DMS53 (cell line): ENCODE measurements at places on chromosomes 13 and 19.

GRCh38 chr13:76980075-76980718, 11.7 kb upstream of the CLN5 start:
- peak; percentile 60 for DNase-seq

DNA sequence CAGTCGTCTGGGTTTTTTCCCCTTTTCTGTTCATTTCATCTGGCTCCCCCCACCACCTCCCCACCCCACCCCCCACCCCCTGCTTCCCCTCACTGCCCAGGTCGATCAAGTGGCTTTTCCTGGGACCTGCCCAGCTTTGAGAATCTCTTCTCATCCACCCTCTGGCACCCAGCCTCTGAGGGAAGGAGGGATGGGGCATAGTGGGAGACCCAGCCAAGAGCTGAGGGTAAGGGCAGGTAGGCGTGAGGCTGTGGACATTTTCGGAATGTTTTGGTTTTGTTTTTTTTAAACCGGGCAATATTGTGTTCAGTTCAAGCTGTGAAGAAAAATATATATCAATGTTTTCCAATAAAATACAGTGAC, 9.3 kb downstream of the CALM3 start:
- DNase-seq = no peak

- DNase-seq = no peak
Measured at GRCh38 chr19:45463241-45463640, 4.6 kb upstream of the FOSB start.

DNA sequence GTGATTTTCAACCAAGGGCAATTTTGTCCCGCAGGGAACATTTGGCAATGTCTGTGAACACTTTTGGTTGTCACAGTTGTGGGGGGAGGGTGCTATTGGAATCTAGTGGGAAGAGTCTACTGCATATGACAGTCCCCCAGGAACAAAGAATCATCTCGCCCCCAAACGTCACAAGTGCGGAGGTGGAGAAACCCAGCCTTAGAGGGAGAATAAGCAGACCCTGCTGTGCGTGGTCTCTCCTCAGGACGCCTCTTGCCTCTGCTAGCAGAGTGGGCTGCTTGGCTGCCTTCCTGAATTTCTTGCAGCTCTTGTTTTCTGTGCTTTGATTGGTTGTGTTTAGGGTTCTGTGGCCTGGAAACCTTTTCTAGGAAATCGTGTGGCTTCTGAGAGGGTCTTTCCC, 42.5 kb downstream of the NFIX start:
- no peak for DNase-seq

DNA sequence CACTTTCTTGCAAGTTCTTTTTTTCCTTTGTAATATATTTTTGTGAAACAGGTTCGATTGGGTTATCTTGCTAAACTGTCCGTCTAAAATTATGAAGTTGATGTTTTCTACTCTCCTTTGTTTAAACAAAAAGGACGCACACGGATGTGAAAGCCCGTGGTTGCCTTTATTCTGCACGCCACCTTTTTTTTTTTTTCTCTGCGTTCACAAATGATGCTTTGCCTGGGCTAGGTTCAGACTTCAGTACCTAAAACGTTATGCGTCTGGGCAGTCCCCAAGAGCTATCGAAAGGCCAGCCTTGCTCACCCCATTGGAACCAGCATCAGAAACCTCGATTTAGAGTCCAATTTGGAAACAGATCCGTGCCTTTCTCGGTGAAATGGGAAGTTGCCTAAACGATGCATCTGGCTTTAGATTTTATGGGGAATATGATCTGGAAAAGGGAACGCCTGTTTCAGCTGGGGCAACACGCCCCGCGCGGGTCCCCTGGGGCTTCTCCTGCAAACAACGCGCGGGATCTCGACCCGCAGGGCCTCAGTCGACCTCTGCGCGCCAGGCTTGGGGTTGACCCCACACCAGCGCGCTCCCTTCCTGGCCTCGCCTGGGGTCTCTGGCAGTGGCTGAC, 113.9 kb downstream of the KCNRG start:
- peak; percentile 10 for DNase-seq

- DNase-seq = peak; percentile 27
Measured at GRCh38 chr13:34421347-34421719, 520.7 kb upstream of the NBEA start.

DNA sequence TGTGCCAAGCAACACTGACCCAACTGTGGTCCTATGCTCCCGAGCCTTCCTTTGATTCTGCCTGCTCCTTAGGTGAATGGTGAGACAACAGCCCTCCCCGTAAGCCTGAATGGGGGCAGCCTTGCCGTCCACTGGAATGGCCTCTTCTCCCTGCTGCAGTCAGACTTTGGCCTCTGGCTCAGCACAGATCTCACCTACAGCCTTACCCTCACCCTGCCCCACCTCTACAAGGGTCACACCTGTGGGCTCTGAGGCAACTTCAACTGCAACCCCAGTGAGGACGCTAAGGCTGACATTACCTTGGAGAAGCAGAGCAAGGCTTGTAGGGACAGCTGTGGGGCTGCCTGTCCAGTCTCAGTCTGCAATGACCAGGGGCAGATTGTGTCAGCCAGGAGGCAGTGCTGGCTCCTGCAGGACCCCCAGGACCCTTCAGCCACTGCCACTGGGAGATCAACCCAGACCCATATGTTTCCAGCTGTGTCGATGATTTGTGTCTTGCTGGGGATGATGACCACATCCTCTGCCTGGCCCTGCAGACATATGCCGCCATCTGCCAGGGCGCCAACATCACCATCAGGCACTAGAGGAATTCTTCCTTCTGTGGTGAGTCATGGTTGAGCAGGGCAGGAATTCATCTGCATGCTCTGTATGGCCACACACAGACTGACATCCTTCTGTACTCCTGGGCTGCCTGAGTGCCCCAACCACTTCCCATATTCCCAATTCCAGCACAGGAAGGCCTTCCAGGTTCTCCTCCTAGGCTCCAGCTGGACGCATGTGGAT, 27.3 kb upstream of the FXYD3 start:
- peak; percentile 63 for DNase-seq

DNA sequence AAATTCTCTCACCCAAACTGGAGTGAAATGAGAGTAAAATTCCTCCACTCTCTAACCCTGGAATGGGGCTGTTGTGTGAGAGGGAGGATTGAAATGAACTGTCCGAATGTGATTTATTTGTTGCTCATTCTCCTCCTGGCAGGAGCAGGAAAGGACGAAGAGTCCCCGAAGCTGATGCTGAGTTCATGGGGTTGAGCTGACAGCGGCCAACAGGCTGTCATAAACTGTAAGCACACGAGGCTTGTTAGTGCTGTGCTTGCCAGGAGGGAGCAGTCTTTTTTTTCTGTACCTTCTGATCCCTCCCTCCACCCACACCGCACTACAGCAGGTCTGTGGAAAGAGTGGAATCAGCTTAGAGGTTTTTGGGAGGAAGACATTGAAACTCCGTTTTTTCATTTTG, 33.1 kb upstream of the ZNF331 start:
- DNase-seq = no peak

- no peak for DNase-seq
Measured at GRCh38 chr13:108276060-108276459, 6.5 kb downstream of the TNFSF13B start.

DNA sequence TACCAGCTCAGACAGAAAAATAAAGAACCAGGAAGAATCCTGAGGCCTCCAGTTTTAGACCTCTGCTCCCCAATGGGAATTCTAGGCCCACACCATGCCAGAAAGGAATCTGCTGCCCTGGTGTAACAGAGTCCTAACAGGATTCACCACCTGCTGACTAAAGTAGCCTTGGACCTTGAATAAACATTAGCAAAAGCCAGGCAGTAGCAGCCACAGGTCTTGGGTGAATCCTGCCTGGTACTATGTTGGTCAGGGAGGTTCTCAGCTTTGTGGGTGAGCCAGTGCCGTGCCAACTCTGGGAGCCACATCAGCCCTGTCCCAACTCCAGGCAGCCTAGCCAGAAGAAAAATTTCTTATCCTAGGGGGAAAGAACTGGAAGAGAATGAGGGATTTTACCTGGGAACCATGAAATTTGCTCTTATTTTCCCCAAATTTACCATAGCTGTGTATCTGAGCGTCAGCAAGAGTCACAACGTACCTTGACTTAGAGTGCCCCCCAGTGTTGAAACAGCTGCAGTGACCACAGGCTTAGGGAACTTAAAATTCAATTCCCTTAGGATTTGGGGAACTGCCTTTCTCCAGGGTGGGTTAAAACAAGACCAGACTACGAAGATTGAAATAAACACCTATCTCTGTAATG, 1895.6 kb upstream of the PRR20A start:
- peak; percentile 58 for DNase-seq

DNA sequence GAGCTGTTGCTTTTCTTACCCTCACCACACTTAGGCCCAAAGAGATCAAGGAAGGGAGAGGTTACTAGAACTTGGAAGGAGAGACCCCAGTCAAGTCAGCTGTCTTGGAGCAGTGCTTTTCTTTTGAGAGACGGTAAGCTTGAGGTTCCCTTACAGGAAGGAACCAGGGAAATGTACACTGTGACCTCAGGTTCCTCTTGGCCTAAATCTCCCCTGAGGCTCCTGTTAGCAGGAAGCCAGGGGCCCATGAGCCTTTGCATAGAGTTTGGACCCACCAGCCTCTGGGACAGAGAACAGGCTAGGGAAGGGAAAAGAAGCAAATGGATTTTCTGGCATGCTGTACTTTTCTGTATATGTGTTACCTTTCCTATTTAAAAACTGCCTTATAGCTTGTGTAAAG, 5.9 kb upstream of the GPR18 start:
- no peak for DNase-seq

- DNase-seq = no peak
Measured at GRCh38 chr19:42555801-42556200, 27.5 kb upstream of the CEACAM1 start.

DNA sequence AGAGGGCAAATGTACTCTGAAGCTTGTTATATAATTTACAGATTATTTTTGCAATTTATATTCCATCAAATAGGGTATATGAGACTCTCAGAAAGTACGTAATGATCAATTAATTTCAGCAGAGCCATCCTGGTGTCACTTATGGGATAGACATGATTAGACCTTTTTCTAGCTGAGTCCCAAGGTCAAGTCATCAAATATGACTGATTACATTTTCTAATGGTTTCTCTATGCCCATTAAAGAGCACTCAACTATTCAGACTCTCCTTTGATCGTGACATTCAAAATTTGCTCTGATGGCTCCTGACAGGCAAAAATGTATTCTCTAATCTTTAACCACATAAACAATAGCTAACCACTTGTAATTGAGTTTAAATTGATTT, 469.2 kb downstream of the COG6 start:
- no peak for DNase-seq

DNA sequence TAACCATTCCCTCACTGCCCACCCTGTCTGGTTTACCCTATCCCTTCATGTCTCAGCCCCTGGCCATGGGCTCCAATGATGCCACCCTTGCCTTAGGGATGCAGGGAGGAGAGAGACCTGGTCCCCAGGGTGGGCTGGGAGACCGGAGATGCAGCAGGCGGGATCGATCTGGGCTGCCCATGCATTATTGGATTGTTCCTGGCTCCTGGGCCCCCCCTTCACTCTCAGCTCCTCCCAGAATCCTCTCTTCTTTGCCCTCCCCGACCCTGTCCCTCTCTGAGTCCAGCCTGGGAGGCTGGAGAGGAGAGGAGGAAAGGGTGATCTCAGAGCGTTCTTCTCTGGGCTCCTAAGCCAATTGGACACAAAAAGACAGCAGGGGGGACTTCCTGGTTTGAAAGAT, 5.8 kb downstream of the KASH5 start:
- DNase-seq = no peak

GRCh38 chr19:41745756-41746155, 9.6 kb upstream of the CEACAM6 start:
- DNase-seq = no peak

DNA sequence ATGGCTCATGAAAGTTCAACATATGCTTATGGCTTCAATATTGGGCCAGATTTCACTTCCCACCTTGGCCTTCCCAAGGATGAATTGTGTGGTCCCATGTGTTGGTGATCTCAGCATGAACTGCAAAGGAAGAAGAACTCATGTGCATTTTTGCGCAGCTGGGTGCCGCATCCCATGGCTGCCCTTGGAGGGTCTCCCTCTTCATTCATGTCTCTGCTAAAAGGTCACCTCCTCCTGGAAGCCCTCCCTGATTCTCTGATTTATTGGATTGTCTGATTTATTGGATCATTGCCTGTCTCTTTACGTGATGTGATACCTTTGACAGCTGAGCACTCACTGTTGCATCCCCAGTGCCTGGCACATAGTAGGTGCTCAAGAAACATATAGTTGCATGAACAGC, 1.7 kb upstream of the CYP4F8 start:
- no peak for DNase-seq

- DNase-seq = peak; percentile 27
Measured at GRCh38 chr13:109867766-109868165, 81.4 kb upstream of the IRS2 start.

DNA sequence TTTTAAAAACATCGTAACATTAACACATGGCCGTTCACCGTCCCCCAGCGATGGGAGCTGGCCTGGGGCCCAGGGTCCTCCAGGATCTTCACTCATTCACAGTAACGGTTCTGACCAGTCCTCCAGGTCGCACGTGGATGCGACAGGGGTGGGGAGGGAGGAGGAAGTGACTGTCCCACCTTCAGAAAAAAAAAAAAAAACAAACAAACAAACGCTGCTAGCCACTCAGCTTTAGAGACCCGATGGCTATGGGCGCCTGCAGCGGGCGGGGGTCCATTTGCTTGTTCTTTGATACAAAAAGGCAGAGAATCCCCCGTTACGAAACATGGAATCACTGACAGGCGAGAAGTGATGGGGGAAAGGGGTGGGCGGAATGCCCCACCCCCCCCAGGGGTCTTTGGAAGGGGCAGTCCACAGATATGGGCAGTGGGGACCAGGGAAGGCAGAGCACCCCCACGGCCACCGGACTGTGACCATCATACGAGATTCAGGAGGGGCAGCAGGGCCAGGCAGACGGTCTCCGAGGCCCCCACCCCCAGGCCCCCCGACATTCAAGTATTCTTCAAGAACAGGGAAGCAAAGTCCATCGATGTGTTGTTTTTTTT, 13.3 kb downstream of the MKNK2 start:
- DNase-seq = no peak
